ENCODE measurements at places on chromosomes 7 and 10.
A peak's percentile ranks its signal among the peaks of the same experiment; 100 is the strongest.

GRCh38 chr10:9603972-9604371 is 1413.7 kb upstream of the CELF2 start:
- DNase-seq, result no peak

DNA sequence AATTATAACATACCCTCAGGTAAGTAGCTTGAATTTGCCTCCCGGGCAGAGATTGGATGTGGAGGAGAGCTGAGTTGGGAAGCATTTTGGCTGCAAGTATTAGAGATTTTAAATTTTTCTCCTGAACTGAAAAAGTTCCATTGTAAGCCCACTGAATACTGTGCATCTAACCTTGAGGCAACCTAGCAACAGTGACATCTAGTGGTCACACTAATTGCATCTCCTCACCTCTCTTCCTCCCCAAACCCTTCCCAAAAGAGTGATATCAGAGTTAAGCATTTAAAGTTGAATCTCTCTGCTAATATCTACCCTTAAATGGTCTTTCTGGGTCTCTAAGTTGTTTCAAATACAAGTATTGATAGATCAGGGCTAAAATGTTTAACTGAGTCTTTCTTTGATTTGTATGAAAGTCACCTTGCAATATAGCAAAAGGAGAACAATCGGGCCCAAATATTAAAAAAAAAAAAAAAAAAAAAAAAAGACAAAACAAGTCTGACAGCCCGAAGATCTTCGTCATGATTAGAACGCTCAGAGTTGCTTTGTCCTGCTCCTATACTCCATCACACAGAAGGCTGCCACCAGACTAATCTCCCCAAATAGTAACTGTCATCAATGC is 40.4 kb upstream of the DLX5 start:
- no peak for DNase-seq

DNA sequence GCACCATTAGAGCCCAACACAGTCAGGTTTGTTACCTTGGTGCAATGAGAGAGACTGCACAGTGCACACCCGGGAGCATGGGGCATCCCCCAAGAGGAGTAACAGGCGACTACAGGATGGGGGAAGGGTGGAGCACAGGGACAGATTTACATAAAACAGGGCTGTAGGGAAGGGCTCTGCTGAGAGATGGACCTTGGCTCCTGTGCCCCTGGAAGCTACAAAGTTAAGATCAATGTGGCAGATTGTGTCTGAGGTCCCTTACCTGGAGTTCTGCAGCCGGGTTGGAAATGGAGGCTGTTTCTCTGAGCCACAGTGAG is 13.7 kb upstream of the SLC18A3 start:
- DNase-seq, result no peak

DNA sequence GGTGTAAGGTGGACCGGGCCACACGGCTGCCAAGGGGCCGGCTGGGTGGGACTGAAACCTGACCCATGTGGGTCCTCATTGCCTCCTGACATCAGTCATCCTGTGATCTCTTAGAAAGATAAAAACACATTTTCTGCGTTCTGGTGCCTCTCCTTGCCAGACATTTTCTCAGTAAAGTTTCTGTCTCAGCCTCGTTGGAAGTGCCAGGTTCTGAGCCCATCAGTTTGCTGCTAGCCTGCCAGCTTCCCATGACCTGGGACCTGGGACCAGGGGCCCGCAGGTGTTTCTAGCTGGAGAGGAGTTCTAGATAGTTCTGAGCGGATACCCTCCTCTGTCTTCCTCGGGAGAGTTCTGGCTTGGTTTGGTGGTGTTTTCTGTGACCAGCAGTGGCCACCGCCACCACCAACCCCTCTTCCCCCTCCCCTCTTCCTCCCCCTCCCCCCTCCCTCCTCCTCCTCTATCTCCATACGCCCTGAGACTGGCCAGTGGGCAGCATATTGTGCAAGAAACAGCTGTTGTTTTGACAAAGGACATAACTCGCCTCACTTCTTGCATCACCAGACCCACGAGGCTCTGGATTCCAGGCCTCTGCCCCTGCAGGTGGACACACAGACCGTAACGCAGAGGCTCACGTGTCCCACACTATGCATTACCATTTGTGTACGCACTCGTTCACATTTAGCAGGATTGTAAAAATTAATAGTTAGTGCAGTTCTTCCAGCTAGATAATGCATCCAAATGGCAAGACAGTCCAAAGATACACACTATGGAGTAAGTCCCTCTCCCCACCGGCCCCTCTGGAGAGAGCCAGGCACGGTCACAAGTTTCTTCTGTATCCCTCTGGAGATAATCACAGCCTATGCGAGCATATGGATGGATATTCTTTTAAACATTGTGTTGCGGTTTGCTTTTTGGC is 94.6 kb downstream of the CUX1 start:
- DNase-seq, result peak; percentile 25

- no peak for DNase-seq
Measured at GRCh38 chr7:28061824-28062196, 118.8 kb downstream of the JAZF1 start.

- DNase-seq, result no peak
Measured at GRCh38 chr7:151687523-151688235, 168.0 kb upstream of the RHEB start.

GRCh38 chr10:31321396-31321941 is 2.5 kb downstream of the ZEB1 start:
- peak; percentile 64 for DNase-seq

DNA sequence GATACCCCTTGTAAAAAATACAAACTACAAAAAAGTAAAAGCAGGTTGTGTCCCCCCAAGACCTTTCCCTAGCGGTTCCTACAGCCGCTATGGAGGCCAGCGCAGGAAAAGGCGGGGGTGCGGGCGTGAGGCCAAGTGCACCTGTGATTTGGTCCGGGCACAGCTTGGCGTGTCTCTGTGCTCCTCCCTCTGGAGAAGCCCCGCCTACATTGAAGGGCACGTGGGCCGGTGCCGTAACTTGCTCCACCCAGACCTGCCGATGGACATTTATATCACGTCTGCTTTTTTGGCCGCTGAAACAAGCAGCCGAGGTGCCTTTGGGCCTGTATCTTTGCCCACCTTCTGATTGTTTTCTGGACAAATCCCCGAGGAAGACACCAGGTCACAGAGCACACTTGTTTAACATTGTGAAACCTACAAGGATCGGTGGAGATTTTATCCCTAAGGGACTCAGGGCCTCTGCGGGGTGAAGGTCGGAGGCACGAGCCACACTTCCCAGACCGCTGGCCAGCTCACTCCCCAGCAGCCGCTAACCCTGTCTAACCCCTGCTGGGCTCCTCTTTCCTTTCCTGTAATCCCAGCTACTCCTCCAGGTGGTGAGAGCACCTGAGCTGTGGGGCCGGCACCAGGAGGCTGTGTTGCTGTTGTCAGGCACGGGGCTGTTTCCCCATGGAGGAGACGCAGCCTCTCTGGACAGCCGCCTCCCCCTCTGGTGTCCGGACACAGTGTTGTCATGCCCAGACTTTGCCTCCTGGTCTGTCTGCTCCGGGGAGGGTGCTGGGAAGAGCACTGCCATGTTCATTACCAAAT is 18.8 kb upstream of the INPP5A start:
- peak; percentile 15 for DNase-seq

- DNase-seq, result no peak
Measured at GRCh38 chr10:20473023-20473760, 423.9 kb downstream of the NEBL start.

DNA sequence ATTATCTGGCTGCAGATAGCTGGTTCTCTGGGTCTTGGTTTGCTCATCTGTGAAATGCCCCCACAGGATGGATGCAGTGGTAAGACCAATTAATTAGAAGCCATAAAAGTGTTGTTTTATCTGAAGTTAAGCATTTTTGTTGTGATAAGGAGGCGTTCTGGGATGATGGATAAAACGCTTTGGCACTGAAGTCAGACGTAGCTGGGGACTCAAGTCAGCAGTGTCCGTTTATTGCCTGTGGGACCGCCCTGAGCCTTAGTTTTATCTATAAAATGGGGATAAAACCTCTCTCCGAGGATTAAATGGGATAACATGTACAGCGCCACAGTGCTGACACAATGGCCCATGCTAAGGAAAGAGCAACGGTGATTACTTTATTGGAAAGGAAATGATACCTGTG is 34.7 kb downstream of the TCF7L2 start:
- DNase-seq, result no peak

DNA sequence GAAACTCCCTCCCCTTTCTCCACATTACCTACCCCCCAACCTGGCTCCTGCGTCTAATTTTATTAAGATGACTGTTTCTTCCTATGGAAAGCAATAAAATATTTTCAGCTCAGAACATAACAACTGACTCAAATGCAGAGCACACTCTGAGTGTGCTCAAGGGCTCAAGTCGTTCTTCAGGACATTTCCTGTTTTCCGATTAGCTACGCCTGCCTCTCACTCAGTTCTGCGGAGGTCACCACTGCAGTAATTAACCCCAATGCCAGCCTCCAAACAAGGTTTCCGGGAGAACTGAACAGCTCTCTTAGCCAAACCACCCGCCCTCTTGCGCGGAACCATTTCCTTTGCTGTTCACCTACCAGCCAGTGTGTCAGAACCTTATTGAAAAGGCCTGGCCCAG is 19.3 kb downstream of the MYOF start:
- no peak for DNase-seq

GRCh38 chr7:30276203-30276900 is 8.0 kb upstream of the ZNRF2 start:
- DNase-seq, result peak; percentile 55

GRCh38 chr10:37434091-37434490 is 308.7 kb downstream of the ANKRD30A start:
- DNase-seq, result no peak

DNA sequence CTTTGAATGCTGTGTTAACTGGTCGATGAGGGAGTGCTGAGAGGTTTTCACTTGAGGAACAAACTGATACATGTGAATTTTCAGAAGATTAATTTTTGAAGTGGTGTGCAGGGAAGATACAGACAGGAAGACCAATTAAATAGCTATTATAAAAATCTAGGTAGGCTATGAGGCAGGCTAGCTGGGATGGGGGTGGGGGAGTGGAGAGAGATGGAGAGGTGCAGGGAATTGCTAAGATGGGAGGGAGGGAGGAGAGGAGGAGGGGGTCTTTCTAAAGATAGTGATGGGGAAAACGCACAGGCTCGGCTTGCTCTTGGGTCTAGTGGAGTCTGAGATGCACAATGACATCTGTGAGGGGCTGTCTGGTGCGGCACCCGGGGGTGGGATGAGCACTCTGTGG is 15.2 kb downstream of the ATXN7L1 start:
- DNase-seq, result no peak

DNA sequence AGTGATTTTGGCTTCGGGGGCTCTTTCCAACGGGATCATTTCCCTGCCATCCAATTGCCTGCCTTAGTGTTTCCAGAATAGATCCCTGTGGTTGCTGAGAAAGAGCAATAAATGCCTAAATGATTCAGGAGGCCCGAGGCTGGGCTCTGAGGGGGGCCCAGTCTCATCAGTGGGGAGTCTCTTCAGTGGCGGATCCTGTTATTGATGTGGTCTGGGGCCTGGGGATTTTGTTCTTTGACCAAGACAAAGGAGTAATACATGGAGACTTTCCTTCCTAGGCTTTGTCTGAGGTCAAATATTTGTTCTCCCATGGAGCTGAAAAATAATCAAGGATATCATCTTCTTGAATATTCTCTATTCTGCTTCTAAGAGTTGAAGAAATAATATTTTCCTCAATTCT is 40.8 kb downstream of the TAS2R41 start:
- no peak for DNase-seq

DNA sequence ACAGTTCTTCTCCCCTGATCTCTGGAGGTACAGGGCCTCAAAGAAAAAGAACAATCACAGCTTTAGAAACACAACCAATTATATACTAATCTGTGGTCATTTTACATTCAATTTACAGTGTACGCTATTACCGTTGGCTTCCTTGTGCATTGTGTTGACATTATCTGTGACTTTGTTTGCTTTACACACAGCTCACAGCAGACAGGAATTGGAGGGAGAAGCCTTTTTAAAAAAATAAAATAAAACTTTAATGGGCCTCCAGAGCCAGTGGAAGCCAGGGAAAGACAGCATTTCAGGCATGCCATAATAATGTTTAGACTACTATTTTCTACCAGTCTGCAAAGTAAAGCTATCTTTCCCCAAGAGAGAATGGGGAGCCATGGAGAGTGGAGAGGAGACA is 179.0 kb upstream of the ADO start:
- no peak for DNase-seq

GRCh38 chr7:133815611-133816210 is 311.4 kb upstream of the LRGUK start:
- no peak for DNase-seq

- no peak for DNase-seq
Measured at GRCh38 chr7:106827626-106828025, 37.5 kb upstream of the PIK3CG start.

- DNase-seq, result no peak
Measured at GRCh38 chr10:78584681-78585080, 484.1 kb upstream of the ZMIZ1 start.

DNA sequence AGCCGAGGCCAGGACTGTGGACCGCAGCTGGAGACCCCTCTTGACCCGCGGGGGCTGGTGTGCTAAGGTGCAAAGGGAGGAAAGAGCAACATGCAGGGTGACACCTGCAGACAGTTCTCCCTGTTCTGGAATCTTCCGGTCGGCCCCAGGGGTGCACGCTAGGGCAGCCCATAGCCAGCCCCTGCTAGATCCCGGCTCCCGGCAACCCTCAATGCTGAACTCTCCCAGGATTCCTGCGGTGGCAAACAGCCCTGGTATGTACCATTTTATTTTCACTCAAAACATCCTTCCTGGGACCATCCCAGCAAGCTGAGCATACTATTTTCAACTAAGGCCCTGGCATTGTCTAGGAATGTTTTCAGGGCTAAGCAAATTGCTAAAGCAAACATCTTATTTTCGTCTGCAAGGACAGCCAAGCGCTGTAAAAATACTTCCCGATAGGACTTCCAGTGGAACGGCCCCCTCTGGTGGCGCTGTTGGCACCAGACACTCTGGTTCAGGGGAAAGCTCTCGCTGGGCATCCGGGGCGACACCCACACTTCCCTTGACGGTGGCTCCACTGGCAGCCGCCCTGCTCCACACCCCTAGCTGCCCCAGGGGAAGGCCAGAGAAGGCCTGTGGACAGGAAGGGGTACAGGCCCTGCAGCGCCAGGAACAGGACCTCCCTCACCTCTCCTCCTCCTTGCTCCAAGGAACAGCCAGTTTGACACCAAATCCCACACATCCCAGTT is 99.4 kb downstream of the CTBP2 start:
- DNase-seq, result peak; percentile 53

DNA sequence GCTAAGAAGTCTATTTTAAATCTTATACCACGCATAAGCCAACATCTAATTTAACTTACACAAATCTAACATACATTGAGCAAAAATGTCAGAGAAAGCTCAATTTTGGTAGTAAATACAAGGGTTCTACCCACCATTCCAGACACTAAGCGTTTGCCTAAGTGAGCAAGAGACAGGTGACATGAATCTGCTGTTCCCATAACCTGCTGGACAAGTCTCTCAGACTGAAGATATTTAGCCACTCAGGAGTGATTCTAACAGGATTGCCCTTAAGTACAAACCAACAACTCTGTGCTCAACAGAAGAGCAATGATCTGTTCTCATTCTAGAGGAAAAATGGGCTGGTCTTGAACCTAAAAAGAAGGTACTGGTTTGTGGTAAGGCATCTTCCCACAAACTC is 18.8 kb downstream of the EZH2 start:
- DNase-seq, result no peak

DNA sequence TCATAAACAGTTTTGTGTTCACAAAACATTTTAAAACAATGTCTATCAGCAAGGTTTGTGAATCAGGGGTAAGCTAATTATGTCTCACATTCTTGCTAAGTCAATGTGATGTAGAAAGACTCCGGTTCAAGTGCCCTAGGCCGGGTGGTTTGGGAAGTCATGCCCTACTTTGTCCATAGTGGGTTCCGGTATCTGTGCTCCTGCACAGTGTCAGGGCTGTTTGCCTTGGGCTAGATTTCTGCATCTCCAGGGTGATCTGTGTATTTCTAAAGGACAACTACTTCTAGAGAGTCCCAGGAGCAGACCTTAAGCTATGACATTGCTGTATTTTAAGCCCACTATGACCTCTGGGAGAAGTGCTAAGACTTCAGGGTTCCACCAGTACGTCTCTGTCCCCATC is 504.1 kb downstream of the PLXNA4 start:
- no peak for DNase-seq
